ENCODE measurements at places on chromosomes 7 and 10.

GRCh38 chr7:26514633-26515032 is 223.0 kb downstream of the SNX10 start:
- no peak for DNase-seq

- no peak for DNase-seq
These were observed 104.7 kb upstream of the CHST15 start for GRCh38 chr10:124198125-124198501.

GRCh38 chr10:74738052-74738451 is 88.3 kb upstream of the KAT6B start:
- no peak for DNase-seq

- no peak for DNase-seq
These were observed 345.0 kb upstream of the AOAH start for GRCh38 chr7:37069336-37069735.

DNA sequence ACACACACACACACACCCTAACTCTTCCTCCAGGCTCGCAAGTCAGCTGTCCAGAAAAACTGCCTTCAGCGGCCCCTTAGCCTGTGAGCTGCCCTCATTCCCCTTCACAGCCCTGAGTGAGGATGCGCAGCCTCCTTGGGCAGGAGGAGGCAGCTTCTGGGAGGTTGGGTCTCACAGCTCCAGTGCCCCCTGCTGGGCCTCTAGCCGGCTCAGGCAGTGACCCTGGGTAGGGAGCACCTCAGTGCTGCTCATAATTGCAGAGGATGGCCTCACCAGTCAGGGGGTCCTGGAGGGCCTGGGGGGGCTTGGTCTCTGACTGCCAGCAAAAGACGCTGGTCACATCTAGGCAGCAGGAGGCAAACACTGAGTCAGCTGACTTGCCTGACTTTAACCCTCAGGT is 43.7 kb downstream of the ZNF273 start:
- peak; percentile 5 for DNase-seq

GRCh38 chr10:127907411-127908105 is 655 bp downstream of the PTPRE start:
- DNase-seq = peak; percentile 15

DNA sequence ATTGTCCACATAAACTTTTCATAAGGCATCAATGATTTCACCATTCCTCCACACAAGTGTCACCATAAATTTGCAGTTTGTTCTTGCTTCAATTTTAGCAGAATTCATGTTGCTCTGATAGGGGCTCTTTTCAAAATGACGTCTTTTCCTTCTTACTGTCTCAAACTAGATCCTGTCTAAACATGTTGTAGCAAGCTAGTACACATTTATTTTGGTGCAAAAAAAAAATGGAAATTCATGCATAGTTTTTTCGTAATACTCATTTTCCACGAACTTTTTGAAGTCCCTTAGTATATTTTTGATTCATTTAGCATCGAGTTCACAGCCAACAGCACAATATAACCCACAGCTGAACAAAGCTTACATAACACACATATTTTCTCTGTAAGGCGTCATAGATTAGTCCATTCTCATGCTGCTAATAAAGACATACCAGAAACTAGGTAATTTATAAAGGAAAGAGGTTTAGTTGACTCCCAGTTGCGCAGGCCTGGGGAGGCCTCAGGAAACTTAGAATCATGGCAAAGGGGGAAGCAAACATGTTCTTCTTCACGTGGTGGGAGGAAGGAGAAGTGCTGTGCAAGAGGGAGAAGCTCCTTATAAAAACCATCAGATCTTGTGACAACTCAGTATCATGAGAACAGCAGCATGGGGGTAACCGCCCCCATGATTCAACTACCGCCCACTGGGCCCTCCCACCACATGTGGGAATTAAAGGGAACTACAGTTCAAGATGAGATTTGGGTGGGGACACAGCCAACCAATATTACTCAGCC is 301.5 kb downstream of the CCDC3 start:
- no peak for DNase-seq

DNA sequence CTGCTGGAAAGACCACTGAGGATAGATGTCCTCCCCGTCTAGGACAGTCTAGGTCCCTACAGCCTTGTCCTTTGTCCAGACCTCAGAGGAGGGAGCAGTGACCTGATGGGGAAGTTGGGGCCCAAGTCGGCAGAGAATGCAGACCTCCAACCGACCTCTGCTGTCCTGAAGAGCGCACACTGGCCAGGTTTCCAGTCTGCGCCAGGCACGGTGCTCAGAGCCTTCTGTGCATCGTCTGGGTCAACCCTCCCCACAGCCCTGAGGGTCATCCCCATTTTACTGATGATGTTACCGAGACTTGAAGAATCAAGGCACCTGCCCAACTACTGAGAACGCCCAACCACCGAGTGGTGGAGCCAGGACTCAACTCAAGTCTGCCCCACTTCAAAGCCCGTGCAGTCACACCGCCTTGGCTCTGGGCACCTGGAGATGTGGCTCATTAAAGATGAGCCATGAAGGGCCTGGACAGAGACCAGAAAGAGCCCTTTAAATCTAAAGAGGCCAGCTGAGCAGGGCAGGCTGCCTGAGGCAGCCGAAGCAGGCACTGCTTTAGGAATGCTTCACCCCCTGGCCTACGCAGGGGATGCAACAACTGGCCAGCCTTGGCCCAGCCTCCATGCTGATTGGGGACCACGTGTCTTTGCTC is 4.4 kb downstream of the ITPRIP start:
- DNase-seq = no peak

GRCh38 chr7:15128716-15129115 is 226.2 kb upstream of the DGKB start:
- DNase-seq = no peak

DNA sequence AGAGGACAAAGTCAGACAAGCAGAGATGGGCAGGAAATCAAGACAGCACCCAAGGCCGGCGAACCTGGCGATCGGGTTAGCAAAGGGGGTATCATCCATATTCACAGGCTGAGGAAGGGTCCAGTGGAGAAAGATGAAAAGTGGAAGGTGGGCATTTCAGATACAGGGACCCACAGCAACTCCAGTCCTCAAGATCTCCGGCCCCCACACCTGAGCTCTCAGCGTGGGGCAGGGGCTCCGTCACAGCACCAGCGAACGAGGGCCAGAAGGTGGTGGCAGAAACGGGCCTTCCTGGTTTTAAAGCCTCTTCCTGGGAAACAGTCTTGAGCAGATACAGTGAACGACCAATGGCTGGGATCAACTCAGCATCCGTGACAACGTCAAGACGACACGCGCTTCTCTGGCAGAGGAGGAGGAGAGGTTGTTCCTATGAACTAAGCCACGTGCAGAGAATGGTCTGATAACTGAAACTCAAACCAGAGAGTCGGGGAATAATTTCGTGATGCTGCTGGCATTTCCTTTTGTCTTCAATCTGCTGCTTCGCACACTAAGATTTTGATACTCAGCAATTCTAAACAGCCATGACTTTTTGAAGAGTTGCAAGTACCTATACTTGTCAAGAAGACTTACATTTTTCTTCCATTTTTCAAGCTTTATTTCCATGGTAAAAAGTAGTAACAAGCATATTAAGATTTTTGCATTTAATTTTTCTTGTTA is 219.8 kb downstream of the ZMYND11 start:
- no peak for DNase-seq

All from stimulated activated CD4-positive, alpha-beta T cell treated with anti-CD3 and anti-CD28 coated beads, Interleukin-1b, Interleukin-23, amount 100 ng/mL, for 4 hours (primary cell).